ENCODE measurements at places on chromosomes 1 and 21.
A peak's percentile ranks its signal among the peaks of the same experiment; 100 is the strongest.

- H3K4me1 ChIP-seq, result peaks cover 17% of the 10 kb centered on the region
- H3K4me3 ChIP-seq, result no peak overlapping the region
- no peaks in the 10 kb centered on the region for H3K36me3 ChIP-seq
- no peak overlapping the region for H3K27ac ChIP-seq
Observed at GRCh38 chr1:182315167-182315556, 76.4 kb downstream of the GLUL start.

DNA sequence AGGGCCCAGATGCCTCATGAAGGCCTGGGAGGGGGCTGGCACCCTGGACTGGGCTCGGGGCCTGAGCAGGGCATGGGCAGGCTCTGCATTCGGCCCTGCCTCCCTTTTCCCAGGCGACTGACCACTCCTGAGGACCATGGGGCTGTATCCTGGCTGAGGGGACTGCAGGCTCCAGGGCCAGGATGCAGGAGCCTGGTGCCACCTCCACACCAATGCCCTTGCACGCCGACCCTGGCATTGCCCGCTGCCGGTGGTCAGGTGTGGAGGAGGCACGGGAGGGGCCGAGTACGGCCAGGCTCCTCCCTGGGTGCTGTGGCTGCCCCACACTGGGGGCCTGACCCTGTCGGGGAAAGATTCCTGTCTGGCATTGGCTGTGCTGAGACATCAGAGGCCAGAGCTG, 128.9 kb downstream of the SIK1 start:
- no peaks in the 10 kb centered on the region for H3K27me3 ChIP-seq
- H3K36me3 ChIP-seq, result no peaks in the 10 kb centered on the region
- H3K4me3 ChIP-seq, result no peak overlapping the region

- peak; percentile 90 for DNase-seq
- peaks cover 72% of the 10 kb centered on the region for H3K4me1 ChIP-seq
Observed at GRCh38 chr1:180167721-180168467, 13.2 kb downstream of the QSOX1 start.

DNA sequence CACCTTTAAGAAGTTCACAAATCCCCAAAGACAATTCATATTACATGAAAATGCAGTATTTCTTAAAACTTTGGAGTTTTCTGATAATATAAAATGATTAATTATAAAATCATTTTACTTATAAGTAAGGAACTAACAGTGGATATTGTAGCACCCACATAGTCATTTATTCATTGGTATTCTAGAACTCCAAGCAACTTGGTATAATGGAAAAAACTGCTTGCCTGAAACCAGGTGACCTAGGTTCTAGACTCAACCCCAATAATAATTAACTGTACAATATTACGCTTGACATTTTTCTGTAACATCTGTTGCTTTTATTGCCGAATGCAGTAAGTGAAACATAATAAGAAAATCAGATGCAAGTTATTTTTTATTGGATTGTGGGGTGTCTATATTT, 2.4 kb downstream of the PLA2G4A start:
- no peak overlapping the region for H3K27ac ChIP-seq
- no peak overlapping the region for H3K4me3 ChIP-seq
- H3K36me3 ChIP-seq, result no peaks in the 10 kb centered on the region
- no peaks in the 10 kb centered on the region for H3K4me1 ChIP-seq

DNA sequence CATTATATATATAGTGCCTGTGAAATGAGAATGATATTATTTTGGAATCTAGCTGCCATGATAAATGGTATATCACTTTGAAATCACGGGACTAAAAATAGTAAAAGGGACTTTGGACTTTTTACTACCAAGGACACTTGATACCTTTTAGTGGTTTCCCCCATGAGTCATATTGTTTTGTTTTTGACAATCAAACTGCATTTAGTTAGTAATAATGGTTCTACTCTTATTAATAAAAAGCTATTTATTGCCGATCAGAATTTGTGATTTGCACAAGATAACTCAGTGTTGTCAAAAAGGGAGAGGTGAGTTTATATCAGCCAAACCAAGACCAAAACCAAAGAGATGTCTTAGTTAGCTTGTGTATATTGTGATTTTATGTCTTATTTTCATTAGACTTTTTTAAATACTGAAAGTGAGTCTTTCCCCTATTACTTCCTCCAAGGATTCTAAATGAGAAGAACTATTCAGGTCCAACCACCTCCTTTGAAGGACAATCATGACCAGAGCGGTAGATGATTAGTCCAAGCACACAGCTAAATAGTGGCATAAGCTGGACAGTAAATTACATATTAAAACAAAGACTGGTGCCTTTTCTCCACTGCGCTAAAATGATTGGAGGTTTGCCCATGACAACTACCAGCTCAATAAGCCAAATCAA, 281.7 kb upstream of the ESRRG start:
- H3K4me1 ChIP-seq, result no peaks in the 10 kb centered on the region
- H3K27me3 ChIP-seq, result no peaks in the 10 kb centered on the region
- H3K36me3 ChIP-seq, result no peaks in the 10 kb centered on the region
- H3K27ac ChIP-seq, result no peak overlapping the region
- no peak overlapping the region for H3K4me3 ChIP-seq
- no peak for DNase-seq

DNA sequence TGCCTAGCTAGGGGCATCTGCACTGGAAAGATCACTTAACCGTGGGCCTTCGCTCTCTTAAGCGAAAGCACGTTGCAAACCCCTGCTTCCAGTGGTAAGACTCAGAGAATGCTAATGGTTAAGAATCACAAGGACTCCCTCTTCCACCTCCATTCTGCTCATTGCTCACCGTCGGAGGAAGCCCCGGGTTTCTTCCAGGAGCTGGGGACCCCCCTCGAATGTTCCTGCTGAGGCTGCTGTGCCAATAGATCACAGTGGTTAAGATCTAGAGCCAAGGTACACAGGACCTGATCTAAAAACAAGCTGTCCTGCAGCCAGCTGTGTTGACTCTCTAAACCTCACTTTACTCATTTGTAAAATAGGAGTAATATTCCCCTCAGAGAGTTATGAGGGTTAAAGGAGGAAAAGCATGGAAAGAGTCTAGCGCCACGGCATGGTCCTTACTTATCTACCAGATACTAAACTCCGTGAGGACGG, 765 bp downstream of the VAMP3 start:
- H3K27ac ChIP-seq, result peak overlapping the region; percentile 97
- no peaks in the 10 kb centered on the region for H3K27me3 ChIP-seq
- H3K4me3 ChIP-seq, result peak overlapping the region; percentile 90

DNA sequence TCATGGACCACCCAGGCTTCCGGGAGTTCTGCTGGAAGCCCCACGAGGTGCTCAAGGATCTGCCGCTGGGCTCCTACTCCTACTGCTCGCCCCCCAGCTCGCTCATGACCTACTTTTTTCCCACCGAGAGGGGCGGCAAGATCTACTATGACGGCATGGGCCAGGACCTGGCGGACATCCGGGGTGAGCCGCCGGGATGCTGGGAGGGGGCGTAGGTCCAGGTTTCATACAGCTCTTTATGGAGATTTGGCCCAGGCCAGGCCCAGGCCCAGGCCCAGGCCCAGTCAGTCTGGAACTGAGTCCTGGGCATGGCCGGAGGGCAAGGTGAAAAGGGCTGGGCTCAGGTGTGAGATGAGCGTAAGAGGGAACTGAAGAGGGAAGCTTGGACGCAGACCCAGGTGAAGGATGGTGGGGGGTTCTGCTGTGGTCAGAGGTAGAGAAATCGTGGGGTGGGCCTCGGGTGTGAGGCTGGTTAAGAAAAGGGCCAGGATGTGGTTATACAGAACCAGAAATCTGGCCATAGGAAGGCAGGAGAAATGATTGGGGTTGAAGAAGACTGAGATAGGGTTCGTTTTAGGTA, 23.0 kb downstream of the DISP3 start:
- DNase-seq, result no peak
- H3K27me3 ChIP-seq, result peaks cover 23% of the 10 kb centered on the region
- H3K27ac ChIP-seq, result no peak overlapping the region
- peak overlapping the region; percentile 17 for H3K4me3 ChIP-seq
- H3K4me1 ChIP-seq, result no peaks in the 10 kb centered on the region
- no peaks in the 10 kb centered on the region for H3K36me3 ChIP-seq

GRCh38 chr1:91691525-91691924, 190.9 kb downstream of the CDC7 start:
- H3K4me3 ChIP-seq, result no peak overlapping the region
- peaks cover 52% of the 10 kb centered on the region for H3K4me1 ChIP-seq
- no peaks in the 10 kb centered on the region for H3K27me3 ChIP-seq
- H3K36me3 ChIP-seq, result peaks cover 19% of the 10 kb centered on the region
- no peak overlapping the region for H3K27ac ChIP-seq
- DNase-seq, result no peak

DNA sequence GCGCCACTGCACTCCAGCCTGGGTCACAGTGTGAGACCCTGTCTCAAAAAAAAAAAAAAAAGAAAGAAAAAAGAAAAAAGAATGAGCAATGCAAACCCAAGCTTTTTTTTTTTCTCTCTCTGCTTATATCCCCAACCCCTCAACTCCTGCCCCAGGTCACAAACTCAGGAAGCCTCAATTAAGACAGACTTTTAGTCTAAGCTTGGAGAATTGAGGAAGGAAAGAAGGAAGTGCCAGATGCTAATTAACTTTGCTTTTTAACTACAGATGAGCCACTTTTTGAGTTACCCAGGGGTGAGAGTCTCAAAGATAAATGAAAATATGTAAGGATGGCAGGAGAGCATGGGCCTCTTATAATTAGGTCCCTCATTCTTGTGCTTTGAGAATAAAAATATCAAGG, 33.3 kb downstream of the PIK3CD start:
- H3K36me3 ChIP-seq, result no peaks in the 10 kb centered on the region
- no peak overlapping the region for H3K27ac ChIP-seq
- no peak overlapping the region for H3K4me3 ChIP-seq
- H3K4me1 ChIP-seq, result peaks cover 25% of the 10 kb centered on the region
- no peaks in the 10 kb centered on the region for H3K27me3 ChIP-seq
- DNase-seq, result no peak

GRCh38 chr1:165894591-165894990, 67.2 kb downstream of the UCK2 start:
- H3K27me3 ChIP-seq, result no peaks in the 10 kb centered on the region
- H3K27ac ChIP-seq, result no peak overlapping the region
- peaks cover 7% of the 10 kb centered on the region for H3K4me1 ChIP-seq
- no peak overlapping the region for H3K4me3 ChIP-seq
- DNase-seq, result no peak
- H3K36me3 ChIP-seq, result peaks cover 28% of the 10 kb centered on the region

GRCh38 chr1:111204201-111204982, 3.9 kb upstream of the DENND2D start:
- DNase-seq, result peak; percentile 89
- H3K4me3 ChIP-seq, result peak overlapping the region; percentile 78
- peak overlapping the region; percentile 94 for H3K27ac ChIP-seq
- no peaks in the 10 kb centered on the region for H3K36me3 ChIP-seq

Measured in lower lobe of right lung (tissue), 2 donors.